Stimulated activated CD8-positive, alpha-beta memory T cell treated with anti-CD3 and anti-CD28 coated beads, Interleukin-2, amount 100 ng/mL, for 1 hour (primary cell): ENCODE measurements at places on chromosomes 7 and 10.

DNA sequence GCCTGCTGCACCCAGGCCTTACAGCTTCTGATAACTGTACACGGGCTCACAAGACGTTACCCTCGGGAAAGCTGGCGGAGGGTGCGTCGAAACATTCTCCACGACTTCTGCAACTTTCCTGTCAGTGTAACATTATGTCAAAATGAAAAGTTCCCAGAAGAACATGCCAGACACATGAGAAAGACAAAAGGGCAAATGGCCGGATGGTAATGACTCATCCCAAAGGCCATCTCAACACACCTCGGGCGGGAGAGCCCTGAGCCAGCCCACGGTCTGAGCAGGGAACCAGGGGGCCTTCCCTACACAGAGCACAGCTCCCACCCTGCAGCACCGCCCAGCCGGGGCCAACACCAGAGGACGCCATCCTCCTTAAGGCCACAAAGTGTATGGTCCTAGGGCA, 118.7 kb downstream of the MAD1L1 start:
- DNase-seq: no peak

GRCh38 chr10:30704026-30704600, 74.6 kb upstream of the LYZL2 start:
- DNase-seq: no peak

DNA sequence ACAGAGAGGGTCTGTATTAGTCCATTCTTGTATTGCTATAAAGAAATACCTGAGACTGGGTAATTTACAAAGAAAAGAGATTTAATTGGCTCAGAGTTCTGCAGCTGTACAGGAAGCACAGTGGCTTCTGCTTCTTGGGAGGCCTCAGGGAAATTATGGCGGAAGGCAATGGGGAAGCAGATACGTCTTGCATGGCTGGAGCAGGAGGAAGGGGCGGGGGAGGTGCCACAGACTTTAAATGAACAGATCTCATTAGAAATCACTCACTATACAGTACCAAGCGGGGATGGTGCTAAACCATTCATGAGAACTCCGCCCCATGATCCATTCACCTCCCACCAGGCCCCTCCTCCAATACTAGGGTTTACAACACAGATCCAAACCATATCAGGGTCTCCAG, 3.7 kb upstream of the CALU start:
- DNase-seq: no peak

DNA sequence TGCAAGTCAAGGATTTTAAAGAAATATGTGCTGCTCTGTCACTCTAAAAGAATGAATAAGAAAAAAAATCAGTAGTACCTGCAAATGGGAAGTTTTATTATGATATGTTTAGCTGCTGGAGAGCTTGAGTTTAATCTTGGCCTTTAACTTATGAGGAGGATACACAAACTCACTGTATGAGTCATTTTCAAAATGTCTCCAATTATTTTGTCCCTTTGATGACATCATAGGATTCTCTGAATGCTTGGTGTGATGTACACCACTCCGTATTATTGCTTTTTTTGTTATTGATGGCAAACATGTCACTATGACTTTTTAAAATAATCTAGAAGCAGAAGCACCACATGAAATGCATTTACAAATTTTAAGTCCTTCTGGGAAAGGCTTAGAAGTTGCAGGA, 125.8 kb downstream of the RALA start:
- DNase-seq: no peak
